Activated CD4-positive, alpha-beta memory T cell treated with anti-CD3 and anti-CD28 coated beads, Interleukin-2, amount 10 ng/mL, durations not matched to agents 7 days and 5 days (primary cell): ENCODE measurements at places on chromosomes 7 and 10. TPM values are rescaled to one million over a fixed set of nuclear protein-coding genes. Genes with fewer than 3 reads are reported as not detected.
A peak's percentile ranks its signal among the peaks of the same experiment; 100 is the strongest.

DNA sequence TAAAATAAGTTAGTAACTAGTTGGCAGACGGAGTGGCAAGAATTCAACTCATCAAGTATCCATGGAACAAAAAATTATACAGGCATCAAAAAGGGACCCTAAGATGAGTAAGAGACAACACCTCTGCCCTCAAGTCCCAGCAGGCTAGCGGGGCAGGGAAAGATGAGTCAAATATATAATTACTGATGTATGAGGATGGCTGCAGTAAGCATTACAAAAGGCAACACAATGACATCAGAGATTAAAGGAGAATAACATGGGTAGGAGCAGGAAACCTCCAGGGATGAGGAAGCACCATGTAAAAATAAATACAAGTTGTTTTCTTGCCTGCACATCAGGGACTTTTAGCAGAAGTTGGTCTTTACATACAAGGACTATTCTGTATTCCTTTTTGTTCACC lies 49.4 kb downstream of the SCRN1 start:
- DNase-seq, result no peak
- H3K4me1 ChIP-seq, result no peaks in the 10 kb centered on the region
- H3K27ac ChIP-seq, result no peak overlapping the region
- H3K36me3 ChIP-seq, result no peaks in the 10 kb centered on the region

- no peaks in the 10 kb centered on the region for H3K36me3 ChIP-seq
- H3K4me3 ChIP-seq, result peak overlapping the region; percentile 30
- peak; percentile 59 for DNase-seq
Observed at GRCh38 chr10:6136215-6137201, 47.7 kb downstream of the RBM17 start.

DNA sequence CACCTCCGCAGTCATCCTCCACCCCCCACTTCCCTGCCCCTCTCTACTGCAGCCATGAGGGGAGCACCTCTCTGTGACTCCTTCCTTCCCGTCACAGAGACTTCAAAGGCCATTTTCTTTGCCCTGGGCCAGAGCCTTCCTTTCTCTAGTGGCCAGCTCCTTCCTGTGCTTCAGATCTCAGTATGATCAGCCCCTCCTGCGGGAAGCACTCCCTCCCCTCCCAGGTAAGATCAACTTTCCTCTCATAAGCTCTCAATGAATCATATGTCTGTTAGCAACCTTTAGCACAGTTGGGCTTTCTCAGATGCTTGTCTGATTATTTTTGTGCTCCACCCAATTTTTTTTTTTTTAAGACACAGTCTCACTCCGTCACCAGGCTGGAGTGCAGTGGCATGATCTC lies 241.0 kb upstream of the PRSS1 start:
- H3K27me3 ChIP-seq, result peaks cover 14% of the 10 kb centered on the region
- H3K4me1 ChIP-seq, result peaks cover 23% of the 10 kb centered on the region
- peak overlapping the region; percentile 62 for H3K27ac ChIP-seq

- H3K4me3 ChIP-seq, result no peak overlapping the region
- no peaks in the 10 kb centered on the region for H3K36me3 ChIP-seq
- H3K27me3 ChIP-seq, result no peaks in the 10 kb centered on the region
- no peak for DNase-seq
- no peak overlapping the region for H3K27ac ChIP-seq
Observed at GRCh38 chr7:52842202-52842900, 193.1 kb upstream of the POM121L12 start.

DNA sequence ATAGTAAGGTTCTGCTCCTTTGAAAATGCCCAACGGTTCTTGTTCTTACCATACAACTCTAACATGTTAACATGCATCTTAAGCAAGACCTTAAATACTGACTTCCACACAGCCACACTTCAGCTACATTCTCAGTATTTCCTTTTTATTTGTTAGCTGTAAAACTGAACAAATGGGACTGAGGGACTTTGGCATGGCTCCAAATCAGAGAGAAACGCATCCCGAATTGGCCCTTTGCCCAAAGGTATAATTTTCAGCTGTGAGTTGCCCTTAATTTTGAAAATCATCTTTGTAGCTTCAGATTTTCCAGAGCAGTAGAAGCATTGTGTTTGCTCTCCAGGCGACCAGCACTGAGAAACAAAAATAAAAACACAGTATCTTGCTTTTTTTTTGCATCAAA lies 56.4 kb downstream of the NEUROD6 start:
- no peaks in the 10 kb centered on the region for H3K27me3 ChIP-seq
- H3K36me3 ChIP-seq, result no peaks in the 10 kb centered on the region
- H3K27ac ChIP-seq, result no peak overlapping the region
- H3K4me1 ChIP-seq, result no peaks in the 10 kb centered on the region

DNA sequence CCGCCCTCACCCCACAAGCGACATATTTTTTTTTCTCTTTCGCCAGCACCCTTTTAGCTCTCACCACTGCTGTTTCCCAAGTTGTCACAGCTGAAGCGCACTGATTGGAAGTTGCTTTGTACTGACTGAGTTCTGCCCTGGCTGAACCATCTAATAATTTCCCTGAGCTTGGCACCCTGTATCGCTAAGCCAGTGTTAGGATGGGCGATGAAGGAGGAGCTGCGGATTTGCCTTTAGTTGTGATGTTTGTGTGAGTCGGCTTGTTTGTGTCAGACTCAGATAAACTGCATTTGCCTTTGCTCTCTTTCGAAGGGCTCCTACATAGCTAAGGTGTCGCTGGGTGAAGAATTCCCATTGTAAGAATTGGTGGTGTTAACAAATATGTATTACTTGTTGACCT lies 1.3 kb upstream of the ATXN7L1 start:
- H3K4me3 ChIP-seq, result peak overlapping the region; percentile 74
- no peak for DNase-seq
- peaks cover 6% of the 10 kb centered on the region for H3K36me3 ChIP-seq

DNA sequence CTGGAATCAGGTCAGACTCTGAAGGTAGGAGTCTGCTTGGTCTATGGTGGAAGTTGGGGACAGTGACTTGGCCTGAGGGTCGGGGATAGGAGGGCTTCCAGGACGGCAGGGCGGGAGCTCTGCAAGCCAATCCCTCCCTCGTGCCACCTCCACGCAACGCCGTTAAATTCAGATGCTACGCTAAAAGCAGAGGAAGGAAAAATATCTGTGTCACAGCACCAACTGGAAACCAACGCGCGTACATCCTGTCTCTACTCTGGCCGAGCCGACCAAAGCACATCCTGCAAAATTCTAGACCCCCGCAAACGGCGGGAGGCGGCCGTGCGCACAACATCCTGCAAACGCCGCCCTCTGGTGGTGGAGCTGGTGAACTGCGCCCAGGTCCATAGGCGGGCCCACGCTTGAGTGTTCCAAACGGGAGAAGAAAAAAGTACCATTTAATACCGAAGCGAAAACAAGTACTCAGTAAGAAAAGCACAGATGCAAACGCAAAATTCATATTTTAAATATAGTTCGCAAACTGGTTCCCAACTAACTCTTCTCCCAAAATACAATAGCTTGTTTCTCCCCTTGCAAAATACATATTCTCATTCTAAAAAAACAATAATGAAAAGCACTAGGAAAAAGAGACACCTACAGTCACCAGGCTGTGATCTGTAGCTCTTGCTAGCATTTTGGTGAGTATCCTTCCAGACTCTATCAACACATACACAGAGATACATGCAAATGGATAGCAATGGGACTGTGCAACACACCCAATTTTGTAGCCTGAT lies 45.7 kb upstream of the HSPA12A start:
- H3K27me3 ChIP-seq, result peaks cover 3% of the 10 kb centered on the region
- peak overlapping the region; percentile 44 for H3K4me3 ChIP-seq
- H3K27ac ChIP-seq, result no peak overlapping the region
- DNase-seq, result peak; percentile 79
- peaks cover 16% of the 10 kb centered on the region for H3K4me1 ChIP-seq
- H3K36me3 ChIP-seq, result no peaks in the 10 kb centered on the region

DNA sequence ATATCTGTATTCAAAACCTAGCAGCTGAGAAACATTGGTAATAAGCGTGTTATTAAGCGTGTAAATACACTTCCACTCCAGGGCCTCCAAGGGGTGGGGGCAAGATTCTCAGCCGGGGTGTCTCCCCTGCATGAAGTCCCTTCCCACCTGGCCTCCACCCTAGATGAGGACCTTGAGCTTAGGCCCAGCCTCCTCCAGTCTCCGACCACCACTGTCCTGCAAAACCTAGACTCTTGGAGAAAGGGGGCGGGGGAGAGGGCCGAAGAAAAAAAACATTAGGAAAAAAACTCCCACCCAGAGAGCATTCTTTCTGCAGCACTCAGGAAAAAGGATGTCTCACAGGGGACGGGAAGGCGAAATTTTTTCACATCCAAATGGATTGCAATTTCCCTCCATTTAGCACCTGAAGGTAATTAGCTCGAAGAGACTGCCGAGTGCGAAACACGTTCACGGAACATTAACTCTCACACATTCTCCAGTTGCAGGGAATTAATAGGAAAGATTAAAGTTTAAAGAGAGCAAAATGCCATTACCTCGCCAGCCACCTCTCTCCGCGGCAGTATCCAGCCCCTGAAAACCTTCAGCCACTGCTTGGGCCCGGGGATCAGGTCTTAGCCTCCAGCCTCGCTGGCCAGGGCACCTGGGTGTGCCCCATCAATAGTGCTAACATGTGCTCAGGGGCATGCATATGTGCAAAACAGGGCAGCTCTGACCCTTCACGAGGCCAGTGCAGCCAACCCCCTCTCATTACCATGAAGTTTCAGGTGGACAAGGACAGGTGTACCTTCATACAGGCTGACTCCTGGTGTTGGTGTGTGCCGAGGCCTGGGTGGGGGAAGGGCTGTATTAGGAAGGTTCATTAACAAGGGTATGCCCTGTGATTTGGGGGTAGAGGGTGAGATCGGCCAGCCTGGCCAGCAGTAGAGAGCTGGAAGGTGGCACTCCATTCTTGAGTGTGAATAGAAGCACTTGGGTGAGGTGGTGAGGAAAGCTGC lies 77.2 kb downstream of the HIF1AN start:
- no peaks in the 10 kb centered on the region for H3K4me1 ChIP-seq
- no peaks in the 10 kb centered on the region for H3K36me3 ChIP-seq
- no peak overlapping the region for H3K27ac ChIP-seq

GRCh38 chr7:1323178-1324027 lies 90.7 kb downstream of the UNCX start:
- H3K27me3 ChIP-seq, result peaks cover 2% of the 10 kb centered on the region
- H3K4me1 ChIP-seq, result no peaks in the 10 kb centered on the region

DNA sequence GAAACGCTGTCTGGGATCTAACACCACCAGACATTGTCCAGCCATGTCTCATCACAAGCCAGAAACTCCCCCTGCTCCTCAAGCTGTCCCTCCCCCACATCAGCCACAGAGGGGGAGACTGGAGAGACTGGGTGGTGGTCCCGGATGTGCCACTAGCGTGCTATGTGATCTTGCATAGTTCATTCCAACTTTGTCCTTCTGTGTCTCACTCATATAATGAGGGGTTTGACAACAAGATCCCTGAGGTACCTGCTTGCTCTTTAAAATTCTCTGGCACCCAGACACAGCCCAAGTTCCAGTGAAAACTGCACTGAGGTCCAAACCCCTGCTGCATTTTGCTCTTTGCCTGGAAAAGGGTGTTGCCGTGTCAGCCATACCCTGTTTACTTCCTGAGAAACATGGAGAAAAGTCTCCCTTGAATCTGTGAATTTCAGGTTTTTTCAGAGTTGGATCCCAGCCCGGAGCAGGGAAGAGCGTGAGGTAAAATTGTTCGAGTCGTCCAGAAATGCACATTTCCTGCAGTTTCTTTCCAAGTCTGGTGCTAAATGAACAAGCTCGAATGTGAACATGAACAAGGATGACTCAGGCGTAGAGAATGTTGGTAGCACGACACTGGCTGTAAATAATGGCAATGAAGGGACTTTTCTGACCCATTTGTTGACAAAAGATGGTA lies 156.6 kb downstream of the CCDC3 start:
- H3K27ac ChIP-seq, result no peak overlapping the region
- no peaks in the 10 kb centered on the region for H3K4me1 ChIP-seq
- no peaks in the 10 kb centered on the region for H3K36me3 ChIP-seq
- no peak overlapping the region for H3K4me3 ChIP-seq
- no peak for DNase-seq
- peaks cover 11% of the 10 kb centered on the region for H3K27me3 ChIP-seq

DNA sequence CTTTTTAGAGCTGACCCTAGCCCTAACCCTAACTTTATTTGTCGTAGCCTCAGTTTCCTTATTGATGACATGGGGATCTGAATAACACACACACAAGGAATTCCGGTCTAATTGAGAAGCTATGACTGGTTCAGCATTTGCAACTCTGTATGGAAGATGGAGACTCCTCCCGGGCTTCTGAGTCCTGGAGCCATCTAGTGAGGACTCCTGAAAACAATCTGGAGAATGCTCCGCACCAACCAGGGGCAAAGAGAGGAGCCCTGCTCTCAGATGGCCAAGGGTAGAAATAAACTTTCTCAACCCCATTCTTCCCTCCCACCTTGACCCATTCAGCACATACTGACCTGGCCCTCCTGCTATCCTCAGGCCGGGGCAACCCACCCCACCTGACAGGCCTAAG lies 26.4 kb downstream of the MBL2 start:
- H3K36me3 ChIP-seq, result no peaks in the 10 kb centered on the region
- no peaks in the 10 kb centered on the region for H3K4me1 ChIP-seq
- DNase-seq, result no peak
- H3K4me3 ChIP-seq, result no peak overlapping the region
- H3K27me3 ChIP-seq, result no peaks in the 10 kb centered on the region
- no peak overlapping the region for H3K27ac ChIP-seq

GRCh38 chr7:94418851-94419250 lies 24.2 kb downstream of the COL1A2 start:
- H3K27me3 ChIP-seq, result peaks cover 14% of the 10 kb centered on the region
- no peaks in the 10 kb centered on the region for H3K4me1 ChIP-seq
- no peaks in the 10 kb centered on the region for H3K36me3 ChIP-seq
- no peak for DNase-seq

DNA sequence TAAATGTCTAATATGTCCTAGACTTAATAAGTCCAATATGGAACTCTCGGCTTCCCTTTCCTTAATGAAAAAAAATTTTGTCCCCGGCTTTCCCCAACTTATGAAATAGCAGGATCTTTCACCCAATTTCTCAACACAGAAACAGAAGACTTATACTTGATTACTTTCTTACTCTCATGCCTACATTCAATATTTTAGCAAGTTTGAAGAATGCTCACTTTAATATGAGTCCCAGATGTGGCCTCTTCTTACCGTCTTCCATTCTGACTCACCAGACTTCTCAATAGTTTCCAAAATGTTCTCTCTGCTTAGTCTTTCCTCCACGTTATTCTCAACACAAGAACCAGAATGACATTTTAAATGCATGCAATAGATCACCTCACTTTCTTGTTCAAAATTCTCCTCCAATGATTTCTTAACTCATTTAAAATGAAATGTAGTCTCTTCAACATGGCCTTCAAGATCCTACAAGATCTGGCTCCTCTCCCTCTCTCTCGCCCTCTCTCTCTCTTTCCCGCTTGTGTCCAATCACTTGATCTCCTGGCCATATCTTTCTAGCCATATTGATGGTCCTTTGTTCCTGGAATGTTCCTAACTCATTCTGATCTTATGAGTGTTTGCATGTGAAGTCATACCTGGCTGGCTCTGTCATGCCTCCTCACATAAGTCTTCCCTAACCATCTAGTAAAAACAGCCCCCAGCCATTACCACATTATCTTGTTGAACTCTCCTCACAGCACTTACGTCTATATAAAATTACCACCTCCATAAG lies 119.7 kb upstream of the FAM3C start:
- H3K4me1 ChIP-seq, result peaks cover 13% of the 10 kb centered on the region
- no peak overlapping the region for H3K27ac ChIP-seq
- peaks cover 12% of the 10 kb centered on the region for H3K36me3 ChIP-seq
- no peak for DNase-seq

The PRPF18 gene
- 22.5 TPM for total RNA-seq

The UTF1 gene
- total RNA-seq, result not detected

The CLRN3 gene
- total RNA-seq, result not detected

The CRHR2 gene
- total RNA-seq, result not detected

The ADRB1 gene
- 0.20 TPM for total RNA-seq

The GIMAP4 gene
- total RNA-seq, result 282 TPM

The ELFN1 gene
- 0.08 TPM for total RNA-seq
